ENCODE measurements at places on chromosomes 6 and 20.

DNA sequence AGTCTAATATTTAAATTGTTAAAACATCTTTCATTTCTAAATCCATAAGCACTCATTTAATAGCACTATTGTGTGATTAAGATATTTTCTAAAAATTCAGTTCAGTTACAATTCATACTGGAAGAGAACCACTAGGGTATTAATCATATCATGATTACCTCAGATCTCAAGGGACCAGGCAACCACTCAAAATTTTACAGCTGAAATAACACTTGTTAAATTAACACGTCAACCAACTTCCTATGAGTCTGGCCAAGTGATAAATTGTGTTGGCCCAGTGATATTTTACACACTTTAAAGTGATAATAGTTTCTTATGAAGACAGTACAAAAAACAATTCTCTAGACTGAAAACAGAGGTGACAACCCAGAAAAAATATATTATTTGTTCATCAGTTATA, 869.0 kb upstream of the ADGRB3 start:
- DNase-seq = no peak

DNA sequence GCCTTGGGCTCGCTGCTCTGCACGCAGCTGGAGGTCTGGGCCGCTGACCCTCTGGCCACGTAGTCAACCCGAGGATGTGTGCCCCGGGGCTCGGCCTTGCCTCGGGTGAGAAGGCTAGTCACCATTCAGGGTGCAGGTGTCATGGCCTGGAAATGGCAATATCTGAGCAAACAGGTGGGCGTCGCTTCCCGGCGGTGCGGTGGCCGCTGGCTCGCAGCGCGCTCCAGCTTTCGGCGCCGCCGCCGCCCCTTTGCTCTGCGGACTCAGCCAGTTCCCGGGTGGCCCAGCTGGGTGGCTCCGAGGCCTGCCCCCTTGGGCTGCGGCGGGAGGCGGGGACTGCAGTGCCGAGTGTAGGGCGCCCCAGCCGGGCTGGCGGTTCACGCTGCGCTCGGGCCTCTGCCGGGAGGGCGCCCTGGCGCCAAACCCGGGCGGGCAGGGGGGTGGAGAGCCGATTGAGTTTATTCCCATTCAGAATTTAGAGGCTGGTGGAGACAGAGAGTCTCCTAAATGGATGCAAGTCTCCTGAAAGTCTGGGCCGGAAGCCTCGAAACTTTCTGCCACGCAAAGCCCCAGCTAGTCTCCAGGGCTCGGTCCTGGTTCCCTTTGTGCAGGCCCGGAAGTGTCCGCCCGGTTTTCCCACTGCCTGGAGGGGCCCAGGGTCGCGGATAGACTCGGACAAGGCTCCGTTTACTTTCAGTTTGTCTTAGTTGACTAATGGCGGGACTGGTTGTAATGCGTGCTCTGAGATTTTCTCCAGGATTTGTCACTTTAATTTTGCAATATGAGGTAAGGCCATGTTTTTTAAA, 11.3 kb upstream of the TFAP2A start:
- DNase-seq = no peak

DNA sequence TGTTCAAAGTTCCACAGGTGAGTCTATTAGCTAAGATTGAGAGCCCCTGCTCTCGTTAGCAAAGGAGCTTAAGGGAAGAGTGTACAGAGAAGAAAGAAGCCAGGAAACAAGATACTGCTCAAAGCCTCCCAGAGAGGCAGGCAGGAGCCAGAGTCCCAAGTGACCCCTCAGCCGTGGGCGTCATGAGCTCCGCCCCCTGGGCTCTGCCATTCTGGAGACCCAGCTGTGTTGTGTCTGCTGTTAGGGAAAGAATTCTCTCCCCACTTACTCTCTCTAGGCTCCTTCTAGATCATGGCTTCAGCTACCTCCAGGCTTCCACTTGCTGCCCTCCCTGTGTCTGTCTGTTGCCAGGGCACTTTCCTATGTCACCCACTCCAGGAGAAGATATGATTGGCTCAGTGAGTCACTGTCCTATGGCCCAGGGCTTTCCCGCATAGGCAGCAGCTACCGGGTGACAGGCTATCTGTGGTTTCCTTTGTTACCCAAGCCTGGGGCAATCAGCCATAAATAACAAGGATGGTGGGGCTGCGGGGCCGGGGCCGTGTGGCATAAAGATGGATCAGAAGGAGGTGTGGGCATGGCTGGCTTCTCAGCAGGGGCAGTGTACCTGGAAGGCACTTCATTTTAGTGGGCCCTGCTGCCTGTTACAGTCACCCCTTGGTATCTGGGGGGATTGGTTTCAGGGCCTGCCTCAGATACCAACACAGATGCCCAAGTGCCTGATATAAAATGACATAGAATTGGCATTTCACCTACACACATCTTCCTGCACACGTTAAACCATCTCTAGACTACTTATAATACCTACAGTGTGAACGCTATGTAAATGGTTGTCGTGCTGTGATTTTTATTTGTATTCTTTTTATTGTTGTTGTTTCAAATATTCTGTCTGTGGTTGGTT, 118.9 kb downstream of the ARMC2 start:
- DNase-seq = no peak

GRCh38 chr20:40286975-40287531, 402.0 kb downstream of the MAFB start:
- DNase-seq = no peak

DNA sequence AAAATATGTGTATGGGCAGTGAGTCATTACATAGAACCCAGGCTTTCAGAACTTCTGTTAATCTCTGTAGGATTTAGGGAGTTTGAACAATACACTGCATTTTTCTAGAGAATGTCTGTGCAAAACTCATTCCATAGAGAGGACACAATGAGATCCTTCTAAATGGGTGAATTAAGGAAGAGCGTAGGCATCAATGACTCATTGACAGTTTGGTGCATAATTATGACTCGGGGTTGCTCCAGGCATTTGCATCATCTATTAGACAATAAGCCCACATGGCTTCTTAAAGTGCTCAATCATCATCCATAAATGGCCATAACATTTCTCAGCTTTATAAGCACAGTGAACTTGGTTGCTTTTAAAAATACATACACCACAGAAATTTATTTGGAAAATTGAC, 625.5 kb downstream of the CDH26 start:
- no peak for DNase-seq

DNA sequence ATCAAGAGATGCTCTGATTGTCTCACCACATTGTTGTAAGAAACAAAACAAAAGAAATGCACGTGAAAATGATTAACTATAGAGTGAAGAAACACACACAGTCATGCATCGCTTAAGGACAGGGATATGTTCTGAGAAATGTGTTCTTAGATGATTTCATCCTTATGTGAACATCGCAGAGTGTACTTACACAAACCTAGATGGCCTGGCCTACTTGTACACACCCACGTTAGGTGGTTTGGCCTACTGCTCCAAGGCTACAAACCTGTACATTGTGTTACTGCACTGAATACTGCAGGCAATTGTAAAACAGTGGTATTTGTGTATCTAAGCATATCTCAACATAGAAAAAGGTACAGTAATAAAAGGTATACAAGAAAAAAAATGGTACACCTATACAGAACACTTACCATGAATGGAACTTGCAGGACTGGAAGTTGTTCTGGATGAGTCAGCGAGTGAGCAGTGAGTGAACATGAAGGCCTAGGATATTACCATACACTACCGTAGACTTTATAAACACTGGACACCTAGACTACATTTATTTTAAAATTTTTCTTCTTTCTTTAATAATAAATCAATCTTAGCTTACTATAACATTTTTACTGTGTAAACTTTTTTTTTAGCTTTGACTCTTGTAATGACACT, 48.6 kb downstream of the FKBP5 start:
- no peak for DNase-seq

DNA sequence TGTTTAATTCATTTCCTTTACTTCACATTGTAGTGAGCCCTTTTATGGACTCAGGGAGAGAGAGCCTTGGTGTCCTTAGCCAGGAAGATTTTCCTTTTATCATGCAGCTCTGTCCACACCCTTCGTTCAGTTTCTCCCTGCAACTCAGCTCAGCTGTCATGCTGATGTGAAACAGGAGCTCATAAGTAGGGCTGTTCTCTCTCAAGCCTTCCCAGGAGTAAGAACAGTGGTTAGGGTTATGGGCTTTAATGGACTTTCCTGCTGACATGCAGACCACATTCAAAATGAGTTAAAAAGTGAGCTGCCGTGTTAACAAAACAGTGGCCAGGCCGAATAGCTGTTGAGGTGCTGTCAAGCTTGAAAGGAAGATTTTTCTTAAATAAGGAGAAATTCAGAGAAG, 104.1 kb downstream of the BCKDHB start:
- DNase-seq = no peak

DNA sequence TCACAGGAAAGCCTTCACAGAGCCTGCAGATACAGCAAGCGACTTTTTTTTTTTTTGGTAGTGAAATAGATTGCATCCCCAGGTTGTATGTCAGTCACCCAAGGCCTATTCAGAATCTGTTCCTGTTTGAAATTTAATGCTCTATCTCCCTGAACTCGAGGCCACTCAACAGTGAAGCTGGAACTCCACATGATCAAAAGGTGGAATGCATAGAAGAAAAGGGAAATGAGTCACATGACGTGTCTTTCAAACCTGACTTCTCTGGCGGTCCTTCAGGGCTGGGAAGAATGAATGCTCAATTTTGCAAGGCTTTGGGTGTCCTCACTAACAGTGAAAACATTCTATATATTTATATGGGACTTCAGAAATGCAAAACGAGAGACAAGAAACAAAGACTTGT, 88.4 kb upstream of the B3GAT2 start:
- no peak for DNase-seq

DNA sequence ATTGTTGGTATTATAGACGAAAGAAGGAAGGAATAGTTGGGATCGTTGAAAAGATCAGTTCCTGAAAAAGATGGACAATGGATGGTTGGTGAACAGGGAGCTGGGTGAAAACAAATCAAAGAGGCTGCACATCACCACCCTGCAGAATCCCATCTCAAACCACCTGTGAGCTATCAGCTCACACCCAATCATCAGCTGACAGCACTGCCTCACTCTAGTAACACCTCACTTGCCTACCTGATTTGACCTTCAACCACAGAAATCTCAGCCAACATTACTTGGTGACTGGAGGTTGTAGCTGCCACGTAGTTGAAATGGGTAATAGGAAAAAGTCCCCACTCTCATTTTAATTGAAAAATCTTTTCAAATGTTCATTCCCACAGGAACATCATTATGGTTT, 101.8 kb upstream of the DST start:
- no peak for DNase-seq

GRCh38 chr20:53948383-53949318, 121.7 kb downstream of the BCAS1 start:
- no peak for DNase-seq

- DNase-seq = no peak
Measured at GRCh38 chr6:70312165-70312745, 9.4 kb upstream of the COL9A1 start.

GRCh38 chr6:56345376-56345995, 98.1 kb upstream of the COL21A1 start:
- DNase-seq = no peak

GRCh38 chr6:80566361-80566760, 459.9 kb downstream of the BCKDHB start:
- no peak for DNase-seq

GRCh38 chr20:40631119-40631631, 57.9 kb downstream of the MAFB start:
- no peak for DNase-seq

DNA sequence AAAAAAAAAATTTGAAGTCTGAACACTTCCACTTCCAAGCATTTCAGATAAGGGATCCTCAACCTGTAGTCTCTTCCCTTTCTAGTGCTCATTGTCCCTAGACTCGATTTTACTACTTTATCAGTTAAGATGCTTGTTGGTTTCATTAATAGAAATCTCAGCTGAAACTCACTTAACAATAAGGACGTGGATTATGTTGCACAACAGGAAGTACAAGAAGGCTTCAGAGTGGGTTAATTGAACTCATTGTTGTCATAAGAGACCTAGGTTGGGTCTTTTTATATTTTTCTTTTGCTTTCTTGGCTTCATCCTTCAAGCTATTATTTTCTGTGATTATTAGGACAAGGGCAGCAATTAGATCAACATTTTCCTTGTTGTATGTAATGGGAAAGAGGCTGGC, 175.2 kb downstream of the CDKAL1 start:
- DNase-seq = no peak

- no peak for DNase-seq
Measured at GRCh38 chr6:7554533-7555275, 13.2 kb downstream of the DSP start.

DNA sequence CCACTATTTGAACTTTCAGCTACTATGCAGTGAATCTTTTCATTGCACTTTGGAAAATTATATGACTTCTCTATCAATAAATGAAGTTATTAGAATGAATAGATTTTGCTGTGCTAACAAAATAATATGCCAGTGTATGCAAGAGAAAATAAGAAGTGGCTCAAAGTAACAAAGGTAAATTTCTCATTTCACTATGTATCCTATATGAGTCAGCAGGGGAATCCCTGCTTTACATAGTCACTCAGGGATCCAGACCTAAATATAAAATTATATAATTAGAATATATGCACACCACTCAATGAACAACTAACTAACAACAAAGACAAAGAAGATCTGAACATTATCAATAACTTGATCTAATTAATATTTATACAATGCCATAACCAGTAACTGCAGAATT, 390.8 kb upstream of the IRAK1BP1 start:
- no peak for DNase-seq

- DNase-seq = no peak
Measured at GRCh38 chr20:1377984-1378734, 14.7 kb downstream of the FKBP1A start.

GRCh38 chr6:119627908-119628669, 278.5 kb upstream of the MAN1A1 start:
- DNase-seq = no peak

DNA sequence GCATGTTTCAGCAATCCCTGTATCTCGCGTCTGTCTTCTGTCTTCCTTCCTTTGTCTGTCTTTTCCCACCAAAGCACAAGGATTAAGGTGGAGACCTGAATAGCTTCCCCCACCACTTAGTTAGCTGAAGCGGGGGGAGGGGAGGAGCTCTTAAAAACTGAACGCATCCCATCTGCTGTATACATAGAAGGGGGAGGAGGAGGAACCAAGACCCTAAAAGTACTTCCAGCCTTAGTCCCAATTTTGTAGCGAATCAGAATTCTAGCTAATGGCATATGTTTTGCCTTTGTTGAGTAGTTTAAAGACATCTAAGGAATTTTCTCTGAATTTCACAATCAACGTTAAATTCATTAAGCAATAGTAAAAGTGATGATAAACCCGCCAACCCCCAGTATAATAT, 47.9 kb downstream of the GNAS start:
- no peak for DNase-seq

DNA sequence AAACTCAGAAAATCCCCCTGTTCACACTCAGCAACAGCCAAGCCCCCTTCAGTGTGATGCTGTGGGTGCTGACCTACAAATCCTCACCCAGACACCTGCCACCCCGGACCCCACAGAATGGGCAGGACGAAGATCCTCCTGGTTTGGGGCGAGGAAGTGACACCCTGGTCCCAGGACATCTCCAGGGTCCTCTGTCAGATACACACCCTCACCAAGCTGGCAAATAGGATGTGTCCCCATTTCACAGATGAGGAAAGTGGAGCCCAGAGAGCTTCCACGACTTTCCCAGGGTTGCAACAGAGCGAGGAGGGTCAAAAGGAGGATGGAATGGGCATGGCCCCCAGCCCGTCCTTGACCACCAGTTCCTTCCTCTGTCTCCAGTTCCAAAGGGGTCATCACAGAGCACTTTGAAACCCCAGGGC, 92.0 kb upstream of the AFDN start:
- no peak for DNase-seq
